ENCODE measurements at places on chromosomes 11 and 22.

DNA sequence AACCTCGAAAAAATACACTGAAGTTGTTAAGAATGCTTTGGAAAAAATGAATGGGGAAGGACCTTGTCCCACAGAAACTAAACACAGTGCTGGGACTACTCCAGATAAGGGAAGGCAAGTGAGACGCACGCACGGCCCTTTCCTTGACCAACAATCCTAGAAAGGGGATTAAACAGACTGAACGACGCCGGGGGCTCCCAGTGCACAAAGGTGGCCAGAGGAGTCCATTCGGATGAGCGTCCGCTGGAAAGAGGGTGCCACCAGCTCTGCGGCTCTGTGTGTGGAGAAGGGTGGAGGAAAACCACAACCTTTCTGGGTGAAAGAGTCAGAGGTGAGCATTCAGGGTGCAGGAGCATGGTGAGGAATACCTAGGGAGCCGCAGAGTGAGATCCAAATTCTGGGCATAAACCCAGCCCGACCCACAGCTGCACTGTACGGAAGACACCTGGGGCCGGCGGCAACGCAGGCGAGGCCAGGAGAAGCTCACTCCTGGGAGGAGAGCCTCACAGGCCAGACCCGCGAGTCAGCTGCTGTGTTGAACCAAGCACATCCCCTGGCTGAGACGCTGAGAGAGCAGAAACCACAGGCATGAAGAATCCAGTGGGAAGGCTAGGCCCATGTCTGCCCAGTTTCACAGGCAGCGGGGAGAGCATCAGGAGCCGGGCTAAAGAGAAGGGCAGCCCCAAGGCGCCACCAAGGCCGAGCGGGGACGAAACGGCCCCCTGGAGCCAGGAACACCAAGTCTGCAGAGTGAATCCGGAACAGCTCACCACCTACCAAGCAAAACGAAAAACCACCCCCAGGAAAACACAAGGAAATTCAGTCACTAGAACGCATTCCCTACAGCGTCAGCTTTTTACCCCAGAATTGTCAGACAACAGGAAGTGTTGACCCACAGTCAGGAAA lies 177.1 kb downstream of the BRD1 start:
- DNase-seq = no peak

DNA sequence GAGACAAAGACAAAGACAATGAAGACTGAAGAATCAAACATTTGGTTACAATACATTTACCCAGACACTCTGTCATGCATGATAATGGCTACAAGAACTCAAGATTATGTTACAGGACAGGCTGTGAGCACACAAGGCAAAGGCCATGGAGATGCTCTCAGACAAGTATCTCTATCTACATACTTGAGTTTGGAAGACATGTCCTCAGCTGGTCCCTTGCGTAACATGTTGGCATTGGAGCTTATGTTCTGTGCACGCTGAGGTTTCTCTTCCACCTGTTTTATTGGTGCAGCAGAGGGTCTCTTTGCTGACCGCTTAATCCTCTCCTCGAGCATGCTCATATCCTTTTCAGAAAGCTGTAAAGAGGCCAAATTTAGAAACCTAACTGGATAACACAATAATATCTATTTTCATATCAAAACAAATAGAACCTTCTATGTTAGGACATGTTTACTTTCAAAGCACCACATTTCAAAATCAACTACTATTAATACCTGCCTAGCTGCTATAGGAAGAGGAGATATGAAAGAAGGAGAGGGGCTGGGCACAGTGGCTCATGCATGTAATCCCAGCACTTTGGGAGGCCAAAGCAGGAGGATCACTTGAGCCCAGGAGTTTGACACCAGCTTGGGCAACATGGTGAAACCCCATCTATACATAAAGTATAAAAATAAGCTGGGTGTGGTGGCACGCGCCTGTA lies 41.6 kb downstream of the F2 start:
- no peak for DNase-seq

GRCh38 chr22:33652615-33653014 lies 267.7 kb downstream of the LARGE1 start:
- DNase-seq = no peak

- no peak for DNase-seq
These were observed 59.1 kb downstream of the ETS1 start for GRCh38 chr11:128528294-128528693.

GRCh38 chr22:48405741-48406140 lies 1421.9 kb downstream of the BRD1 start:
- no peak for DNase-seq

Data from stimulated activated CD8-positive, alpha-beta memory T cell treated with anti-CD3 and anti-CD28 coated beads, Interleukin-4, amount 100 ng/mL, for 1 hour (primary cell).